ENCODE measurements at places on chromosomes 5 and 9. TPM values are rescaled to one million over a fixed set of nuclear protein-coding genes. Genes with fewer than 3 reads are reported as not detected.

Gene HRH2
- polyA plus RNA-seq: 5.2 TPM

Gene PCA3
- polyA plus RNA-seq: not detected

Gene HK3
- not detected for polyA plus RNA-seq

Gene IL33
- polyA plus RNA-seq: not detected

Gene PDCD1LG2
- 1.1 TPM for polyA plus RNA-seq

Gene TMC1
- not detected for polyA plus RNA-seq

Gene SPINK6
- polyA plus RNA-seq: not detected

Gene FAM170A
- polyA plus RNA-seq: not detected

Gene RLN1
- polyA plus RNA-seq: 2.4 TPM

Gene TMEM232
- not detected for polyA plus RNA-seq

Gene DIPK1B
- polyA plus RNA-seq: not detected

Gene KIF4B
- not detected for polyA plus RNA-seq

Gene SPATA31C1
- not detected for polyA plus RNA-seq

Gene ATOSB
- 3.7 TPM for polyA plus RNA-seq

Gene CMYA5
- polyA plus RNA-seq: 0.19 TPM

Gene SHISAL2B
- not detected for polyA plus RNA-seq

Gene MAP1B
- polyA plus RNA-seq: 0.25 TPM

Gene FLT4
- 1.2 TPM for polyA plus RNA-seq

Gene ORM1
- not detected for polyA plus RNA-seq

Gene INSL6
- polyA plus RNA-seq: not detected

Gene SLC34A1
- polyA plus RNA-seq: not detected

Gene C5orf58
- not detected for polyA plus RNA-seq

Gene ADCY2
- polyA plus RNA-seq: not detected

Gene CLIC3
- 7.8 TPM for polyA plus RNA-seq

Gene POMT1
- polyA plus RNA-seq: 15.6 TPM

Gene FAM81B
- not detected for polyA plus RNA-seq

Gene DMRT3
- polyA plus RNA-seq: not detected

Gene OSMR
- polyA plus RNA-seq: 0.37 TPM

Gene ZNF608
- polyA plus RNA-seq: not detected

Gene PCDHA1
- polyA plus RNA-seq: not detected

Gene TPPP
- polyA plus RNA-seq: 3.3 TPM

Gene IRF1
- 192 TPM for polyA plus RNA-seq
